ENCODE measurements at places on chromosomes 6 and 20. TPM values are rescaled to one million over a fixed set of nuclear protein-coding genes. Genes with fewer than 3 reads are reported as not detected.

The DCDC2 gene
- total RNA-seq, result not detected

The MRAP2 gene
- total RNA-seq, result 5.8 TPM

The SLC22A1 gene
- not detected for total RNA-seq

The TRAPPC3L gene
- not detected for total RNA-seq

The OR12D3 gene
- total RNA-seq, result not detected

The DPPA5 gene
- total RNA-seq, result not detected

The GGTLC1 gene
- total RNA-seq, result not detected

DNA sequence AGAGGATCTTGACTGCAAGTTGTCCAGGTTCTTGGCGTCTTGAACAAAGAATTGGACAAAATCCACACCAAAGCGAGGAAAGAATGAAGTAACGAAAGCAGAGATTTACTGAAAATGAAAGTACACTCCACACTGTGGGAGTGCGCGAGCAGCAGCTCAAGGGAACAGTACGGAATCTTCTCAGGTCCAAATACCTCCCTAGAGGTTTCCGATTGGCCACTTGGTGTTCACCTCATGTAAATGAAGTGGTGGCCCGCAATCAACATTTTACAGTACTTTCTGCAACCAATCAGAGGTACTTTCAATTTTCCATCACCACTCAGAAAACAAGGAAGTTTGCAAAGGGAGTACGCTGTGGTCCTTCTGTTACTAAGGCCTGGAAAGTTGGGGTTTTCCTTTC lies 122.4 kb downstream of the PTPRK start:
- DNase-seq, result no peak
- no peaks in the 10 kb centered on the region for H3K27me3 ChIP-seq
- H3K4me3 ChIP-seq, result no peak overlapping the region

GRCh38 chr20:54256202-54256601 lies 48.3 kb downstream of the PFDN4 start:
- no peak overlapping the region for H3K27ac ChIP-seq
- H3K4me3 ChIP-seq, result no peak overlapping the region
- no peaks in the 10 kb centered on the region for H3K36me3 ChIP-seq
- H3K27me3 ChIP-seq, result no peaks in the 10 kb centered on the region
- no peak for DNase-seq

DNA sequence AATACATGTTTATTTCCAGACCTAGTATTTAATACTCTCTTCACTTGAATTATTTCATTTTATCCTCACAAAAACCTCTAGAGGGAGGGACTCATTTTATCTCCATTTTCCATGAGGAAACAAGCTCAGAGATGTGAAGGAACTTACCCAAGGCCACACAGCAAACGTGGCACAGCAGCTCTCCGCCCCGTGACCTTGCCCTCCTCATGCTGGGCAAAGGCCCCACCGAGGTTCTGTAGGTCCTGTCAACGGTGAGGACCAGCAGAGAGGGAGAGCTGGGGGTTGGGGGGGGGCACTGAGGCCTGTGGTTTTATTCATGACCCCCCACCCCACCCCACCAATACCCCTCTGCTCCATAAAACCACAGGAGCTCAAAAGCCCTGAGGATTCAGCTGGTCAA lies 40.9 kb upstream of the TLDC2 start:
- H3K27me3 ChIP-seq, result no peaks in the 10 kb centered on the region
- H3K27ac ChIP-seq, result peak overlapping the region; percentile 43
- no peaks in the 10 kb centered on the region for H3K36me3 ChIP-seq
- peaks cover 41% of the 10 kb centered on the region for H3K4me1 ChIP-seq
- DNase-seq, result no peak

- H3K27me3 ChIP-seq, result peaks cover 16% of the 10 kb centered on the region
- H3K4me3 ChIP-seq, result no peak overlapping the region
- no peaks in the 10 kb centered on the region for H3K36me3 ChIP-seq
- DNase-seq, result no peak
These were observed 4.0 kb upstream of the ACSS1 start for GRCh38 chr20:25061821-25062530.

DNA sequence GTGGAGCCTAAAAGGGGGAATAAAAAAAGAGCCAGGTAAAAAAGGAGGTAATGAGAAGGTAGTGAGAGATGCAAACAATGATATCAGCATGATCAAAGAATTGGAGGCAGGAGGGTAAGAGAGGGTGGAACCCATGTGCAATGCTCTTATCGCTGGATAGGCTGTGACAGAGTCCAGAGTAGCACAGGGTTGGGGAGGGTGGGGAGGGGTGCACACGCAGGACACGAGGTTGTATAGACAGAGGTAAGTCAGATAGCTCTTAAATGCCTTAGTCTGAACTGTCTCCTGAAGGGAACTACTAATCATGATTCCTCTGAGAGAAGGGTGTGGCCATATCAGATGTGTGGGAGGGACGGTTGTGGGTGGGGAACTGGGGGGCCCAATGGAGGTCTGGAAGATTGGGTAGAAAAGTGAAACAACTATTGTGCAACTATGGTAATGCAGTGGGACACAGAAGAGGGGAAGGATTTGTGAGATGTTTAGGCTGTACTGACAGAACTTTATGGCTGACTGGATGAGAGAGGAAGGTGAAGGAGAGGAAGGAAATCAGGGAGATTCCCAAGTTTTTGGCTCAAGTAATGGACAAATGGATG lies 354.8 kb downstream of the BTBD9 start:
- H3K36me3 ChIP-seq, result no peaks in the 10 kb centered on the region
- H3K4me1 ChIP-seq, result peaks cover 17% of the 10 kb centered on the region
- H3K27me3 ChIP-seq, result no peaks in the 10 kb centered on the region
- H3K4me3 ChIP-seq, result no peak overlapping the region

DNA sequence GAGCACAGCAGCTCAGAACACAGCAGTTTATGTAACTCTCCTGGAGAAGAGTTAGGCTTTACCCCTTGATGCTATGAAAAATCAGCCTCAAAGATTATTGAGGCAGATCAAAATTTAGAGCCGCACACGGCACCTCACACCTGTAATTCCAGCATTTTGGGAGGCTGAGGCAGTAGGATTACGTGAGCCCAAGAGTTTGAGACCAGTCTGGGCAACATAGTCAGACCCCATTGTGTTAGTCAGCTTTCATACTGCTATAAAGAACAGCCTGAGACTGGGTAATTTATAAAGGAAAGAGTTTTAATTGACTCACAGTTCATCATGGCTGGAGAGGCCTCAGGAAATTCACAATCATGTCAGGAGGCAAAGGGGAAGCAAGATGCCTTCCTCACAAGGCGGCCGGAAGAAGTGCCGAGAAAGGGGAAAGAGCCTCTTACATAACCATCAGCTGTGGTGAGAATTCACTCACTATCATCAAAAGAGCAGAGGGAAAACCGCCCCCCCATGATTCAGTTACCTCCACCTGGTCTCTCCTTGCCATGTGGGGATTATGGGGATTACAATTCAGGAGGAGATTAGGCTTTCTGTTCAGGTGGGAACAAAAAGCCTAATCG lies 87.7 kb downstream of the SGK1 start:
- no peak overlapping the region for H3K4me3 ChIP-seq
- H3K27ac ChIP-seq, result no peak overlapping the region
- no peaks in the 10 kb centered on the region for H3K36me3 ChIP-seq
- H3K4me1 ChIP-seq, result peaks cover 4% of the 10 kb centered on the region

DNA sequence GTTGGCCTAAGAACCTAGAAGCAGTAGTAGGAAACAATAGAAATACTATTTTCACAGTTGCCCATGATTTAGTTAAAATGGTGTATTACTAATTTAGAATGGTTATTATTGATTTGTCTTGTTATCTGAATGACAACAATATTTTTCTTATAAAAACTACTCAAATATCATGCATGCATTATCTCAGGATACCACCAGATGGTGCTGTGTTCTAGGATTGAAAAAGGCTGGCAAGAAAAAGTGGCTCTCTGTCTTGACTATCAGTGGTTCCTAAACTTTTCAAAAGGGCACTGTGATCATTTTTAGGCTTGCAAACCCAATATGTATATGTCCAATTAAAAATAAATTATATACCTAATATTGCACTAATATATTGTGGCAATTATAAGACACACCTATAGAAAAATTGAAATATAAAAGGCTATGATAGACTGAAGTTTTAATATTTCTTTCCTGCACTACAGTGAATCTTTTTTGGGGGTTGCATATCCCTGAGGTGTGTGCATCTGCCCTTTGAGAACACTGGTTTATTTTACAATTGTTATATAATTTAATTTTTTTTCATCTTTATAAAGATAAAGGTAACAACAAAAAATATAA lies 131.7 kb upstream of the MLIP start:
- peaks cover 10% of the 10 kb centered on the region for H3K4me1 ChIP-seq
- H3K27me3 ChIP-seq, result no peaks in the 10 kb centered on the region
- H3K4me3 ChIP-seq, result no peak overlapping the region

- no peaks in the 10 kb centered on the region for H3K4me1 ChIP-seq
- no peak for DNase-seq
- no peak overlapping the region for H3K27ac ChIP-seq
- H3K27me3 ChIP-seq, result no peaks in the 10 kb centered on the region
These were observed 52.1 kb downstream of the RNASET2 start for GRCh38 chr6:166904101-166904746.

DNA sequence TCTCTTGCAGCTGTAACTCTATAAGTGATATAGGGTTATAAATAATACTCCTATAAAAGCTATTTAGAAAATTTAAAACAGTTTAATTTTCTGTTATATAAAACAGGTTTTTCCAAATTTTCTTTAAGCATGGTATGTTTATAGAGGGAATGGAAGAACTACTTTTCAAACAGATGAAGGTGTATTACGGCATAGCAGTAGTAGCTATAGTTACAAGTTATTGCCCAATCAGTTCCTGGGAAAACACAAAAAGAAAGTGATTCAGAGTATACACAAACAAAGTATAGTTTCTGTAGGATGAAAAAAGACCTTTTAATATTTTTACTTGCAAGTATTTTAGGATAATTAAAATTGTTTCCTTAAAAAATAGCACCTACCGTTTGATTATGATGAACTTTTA lies 9.8 kb downstream of the SLC17A5 start:
- DNase-seq, result no peak
- H3K27ac ChIP-seq, result no peak overlapping the region
- peaks cover 8% of the 10 kb centered on the region for H3K4me1 ChIP-seq
- H3K4me3 ChIP-seq, result no peak overlapping the region
- peaks cover 2% of the 10 kb centered on the region for H3K36me3 ChIP-seq

DNA sequence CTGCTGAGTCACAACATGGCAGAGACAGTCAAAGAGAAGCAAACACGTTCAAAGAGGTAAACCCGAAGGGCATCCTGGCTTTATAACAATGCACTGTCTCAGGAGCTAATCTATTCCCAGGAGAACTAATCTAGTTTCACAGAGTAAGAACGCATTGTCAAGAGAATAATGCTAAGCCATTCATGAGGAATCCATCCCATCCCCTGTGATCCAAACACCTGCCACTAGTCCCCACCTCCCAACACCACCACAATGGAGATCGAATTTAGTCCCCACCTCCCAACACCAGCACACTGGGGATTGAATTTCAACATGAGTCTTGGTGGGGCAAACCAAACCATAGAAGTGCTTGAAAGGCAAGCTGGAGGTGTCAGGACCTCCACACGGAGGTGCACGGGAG lies 231.5 kb upstream of the ID4 start:
- H3K27me3 ChIP-seq, result no peaks in the 10 kb centered on the region
- H3K4me1 ChIP-seq, result no peaks in the 10 kb centered on the region
- no peaks in the 10 kb centered on the region for H3K36me3 ChIP-seq
- DNase-seq, result no peak
- no peak overlapping the region for H3K4me3 ChIP-seq

DNA sequence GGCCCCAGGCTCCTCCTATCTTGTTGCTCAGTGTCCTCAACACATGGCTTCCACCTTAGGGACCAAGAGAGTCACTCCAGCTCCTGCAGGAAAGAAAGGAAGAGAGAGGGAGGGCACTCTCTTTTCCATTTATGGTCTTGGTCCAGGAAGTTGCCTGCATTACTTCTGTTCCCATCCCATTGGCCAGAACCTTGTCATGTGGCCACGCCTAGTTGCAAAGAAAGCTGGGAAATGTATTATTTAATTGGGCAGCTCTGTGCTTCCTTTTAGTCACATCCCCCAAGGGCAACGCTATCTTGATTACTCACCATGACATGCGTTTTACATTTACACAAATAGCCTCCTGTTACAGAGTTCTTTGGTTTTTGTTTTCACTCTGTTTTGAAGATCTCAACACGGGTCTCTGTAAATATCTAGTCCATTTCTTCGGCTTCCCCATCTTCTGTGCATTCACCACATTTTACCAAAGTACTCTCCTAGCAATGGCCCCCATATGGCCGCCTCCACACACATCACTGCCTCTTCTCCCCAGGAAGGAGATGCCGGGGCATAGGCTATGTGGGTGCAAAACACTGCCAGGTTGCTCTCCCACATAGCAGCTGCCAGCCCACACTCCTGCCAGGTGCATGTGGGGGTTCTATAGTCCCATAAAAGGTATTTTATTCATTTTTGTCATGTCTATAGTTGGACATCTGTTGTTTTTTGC lies 35.7 kb upstream of the ZMYND8 start:
- DNase-seq, result peak; percentile 85
- H3K27ac ChIP-seq, result peak overlapping the region; percentile 91
- no peaks in the 10 kb centered on the region for H3K27me3 ChIP-seq
- H3K4me1 ChIP-seq, result peaks cover 12% of the 10 kb centered on the region

DNA sequence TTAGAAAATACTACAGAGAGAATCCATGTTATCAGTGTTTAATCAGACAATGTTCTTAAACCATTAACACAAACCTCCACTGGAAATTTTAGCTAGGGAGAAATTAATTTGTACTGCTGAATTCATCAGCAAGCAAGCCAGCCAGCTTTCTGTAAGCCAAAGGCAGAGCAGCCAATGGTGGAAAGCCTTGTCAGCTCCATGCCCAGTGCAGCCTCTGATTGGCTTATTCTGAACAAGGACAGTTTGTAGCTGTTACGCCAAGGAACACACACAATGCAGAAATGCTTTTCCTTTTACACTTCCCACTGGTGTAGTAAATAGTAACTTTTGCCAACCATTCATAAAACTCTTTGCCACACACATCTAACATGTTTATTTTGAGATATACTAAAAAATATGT lies 265.0 kb downstream of the TENT5A start:
- no peak overlapping the region for H3K27ac ChIP-seq
- no peaks in the 10 kb centered on the region for H3K36me3 ChIP-seq
- H3K4me1 ChIP-seq, result no peaks in the 10 kb centered on the region
- H3K4me3 ChIP-seq, result no peak overlapping the region
- H3K27me3 ChIP-seq, result no peaks in the 10 kb centered on the region

DNA sequence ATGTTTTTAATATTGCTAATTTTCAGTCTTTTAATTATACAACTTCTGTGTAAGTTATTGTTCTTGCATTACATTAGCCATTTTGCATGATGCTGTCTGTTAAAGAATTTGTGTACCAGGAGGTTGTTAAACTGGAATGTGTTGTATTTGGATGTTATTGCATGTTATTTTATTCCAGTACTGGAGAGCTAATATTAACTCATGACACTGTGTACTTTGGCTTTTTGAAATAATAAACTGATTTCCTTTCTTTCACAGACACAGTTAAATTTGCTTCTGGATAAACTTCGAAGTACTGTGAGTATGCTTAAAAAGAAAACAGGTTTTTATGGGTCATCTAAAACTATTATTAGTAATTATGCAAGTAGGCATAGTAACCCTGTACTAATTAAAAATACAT lies 121.3 kb downstream of the MYO6 start:
- H3K4me3 ChIP-seq, result no peak overlapping the region
- H3K4me1 ChIP-seq, result no peaks in the 10 kb centered on the region
- H3K27me3 ChIP-seq, result no peaks in the 10 kb centered on the region
- DNase-seq, result peak; percentile 63
- no peak overlapping the region for H3K27ac ChIP-seq
- peaks cover 13% of the 10 kb centered on the region for H3K36me3 ChIP-seq
